ENCODE measurements at places on chromosomes 16 and 17. TPM values are rescaled to one million over a fixed set of nuclear protein-coding genes. Genes with fewer than 3 reads are reported as not detected.

Gene GRAP
- 1.1 TPM for total RNA-seq

Gene CDH3
- 4.9 TPM for total RNA-seq

- H3K36me3 ChIP-seq: no peaks in the 10 kb centered on the region
- DNase-seq: no peak
These were observed 125.2 kb upstream of the CDC42EP4 start for GRCh38 chr17:73436954-73437353.

- H3K4me1 ChIP-seq: peaks cover 6% of the 10 kb centered on the region
- H3K4me3 ChIP-seq: no peak overlapping the region
- H3K36me3 ChIP-seq: peaks cover 62% of the 10 kb centered on the region
- no peak for DNase-seq
- no peak overlapping the region for H3K27ac ChIP-seq
These were observed 55.5 kb downstream of the ANKFY1 start for GRCh38 chr17:4208238-4208637.

Gene KRTAP16-1
- total RNA-seq: not detected

- peaks cover 76% of the 10 kb centered on the region for H3K36me3 ChIP-seq
- no peak overlapping the region for H3K27ac ChIP-seq
- DNase-seq: no peak
- H3K4me3 ChIP-seq: no peak overlapping the region
- H3K27me3 ChIP-seq: no peaks in the 10 kb centered on the region
These were observed 8.4 kb downstream of the TMEM98 start for GRCh38 chr17:32936186-32936893.

Gene KRTAP1-5
- total RNA-seq: 2.5 TPM

Gene BIRC5
- total RNA-seq: 370 TPM

Gene WFIKKN1
- 0.41 TPM for total RNA-seq

Gene ABCC11
- total RNA-seq: not detected

- H3K27ac ChIP-seq: no peak overlapping the region
- no peak overlapping the region for H3K4me3 ChIP-seq
- DNase-seq: no peak
- H3K4me1 ChIP-seq: peaks cover 14% of the 10 kb centered on the region
- H3K27me3 ChIP-seq: no peaks in the 10 kb centered on the region
These were observed 5.2 kb downstream of the GRB7 start for GRCh38 chr17:39742856-39743436.

Gene RHBDL1
- total RNA-seq: 1.1 TPM
